SK-N-MC (cell line): ENCODE measurements at places on chromosomes 2 and 18.

- DNase-seq, result no peak
These were observed 30.3 kb upstream of the IL37 start for GRCh38 chr2:112880696-112881095.

GRCh38 chr18:78571063-78571785 is 408.4 kb upstream of the SALL3 start:
- no peak for DNase-seq

DNA sequence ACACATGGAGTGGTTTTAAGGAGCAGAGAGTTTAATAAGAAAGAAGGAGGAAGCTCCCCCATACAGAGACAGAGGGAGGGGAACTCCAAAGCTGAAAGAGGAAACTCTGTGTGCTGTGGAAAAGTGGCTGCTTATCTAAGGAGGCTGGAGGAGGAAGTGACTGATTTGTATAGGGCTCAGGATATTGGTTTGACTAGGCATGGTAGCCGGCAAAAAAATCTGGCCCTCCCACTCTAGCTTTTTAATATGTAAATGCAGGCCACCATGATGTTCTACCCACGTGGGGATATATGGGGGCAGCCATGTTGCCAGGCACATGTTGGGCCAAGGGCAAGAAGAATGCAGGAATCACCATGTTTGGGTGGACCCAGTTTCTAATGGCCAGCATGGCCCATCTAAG is 64.3 kb downstream of the HNMT start:
- no peak for DNase-seq

DNA sequence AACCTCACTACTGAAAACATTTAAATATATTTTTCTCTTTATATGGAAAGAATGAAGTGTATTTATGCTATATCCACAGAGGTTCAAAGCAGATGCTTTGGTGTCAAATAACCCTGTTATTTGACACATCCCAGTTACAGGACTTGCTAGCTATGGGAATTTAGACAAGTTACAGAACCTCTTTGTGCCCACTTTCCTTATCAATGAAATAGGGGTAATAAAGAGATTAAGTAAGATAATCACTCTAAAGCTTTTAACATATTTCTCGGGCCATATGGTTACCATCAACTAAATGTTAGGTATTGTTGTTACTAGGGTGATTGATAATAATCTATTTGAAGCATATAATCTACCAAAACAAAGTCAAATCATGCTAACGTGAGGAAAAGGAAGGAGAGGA is 1660.6 kb upstream of the NXPH2 start:
- no peak for DNase-seq

- DNase-seq, result no peak
These were observed 6.8 kb upstream of the DCDC2C start for GRCh38 chr2:3696545-3696944.

DNA sequence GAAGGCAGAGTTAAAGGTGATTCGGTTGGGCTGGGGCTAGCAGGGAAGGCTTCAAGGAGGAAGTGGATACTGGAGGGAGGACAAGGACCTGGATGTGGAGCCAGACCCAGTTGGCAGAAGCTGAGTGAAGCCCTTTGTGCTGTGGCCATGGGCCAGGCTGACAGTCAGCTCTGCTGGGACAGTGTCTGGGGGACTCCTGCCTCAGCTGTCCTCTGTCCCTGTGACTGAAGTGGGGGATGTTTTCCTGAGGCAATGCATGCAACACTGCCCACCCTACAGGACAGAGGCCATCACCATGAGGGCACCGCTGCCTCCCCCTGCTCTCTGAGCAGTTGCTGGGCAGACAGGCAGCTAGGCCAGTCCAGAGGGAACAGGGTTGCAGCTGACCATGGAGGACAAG is 40.0 kb downstream of the ST8SIA5 start:
- no peak for DNase-seq

- no peak for DNase-seq
These were observed 106.9 kb upstream of the OTOS start for GRCh38 chr2:240247241-240247867.

GRCh38 chr2:223856584-223856983 is 19.2 kb upstream of the AP1S3 start:
- DNase-seq, result no peak

GRCh38 chr18:40348196-40348595 is 1606.8 kb upstream of the PIK3C3 start:
- DNase-seq, result no peak

DNA sequence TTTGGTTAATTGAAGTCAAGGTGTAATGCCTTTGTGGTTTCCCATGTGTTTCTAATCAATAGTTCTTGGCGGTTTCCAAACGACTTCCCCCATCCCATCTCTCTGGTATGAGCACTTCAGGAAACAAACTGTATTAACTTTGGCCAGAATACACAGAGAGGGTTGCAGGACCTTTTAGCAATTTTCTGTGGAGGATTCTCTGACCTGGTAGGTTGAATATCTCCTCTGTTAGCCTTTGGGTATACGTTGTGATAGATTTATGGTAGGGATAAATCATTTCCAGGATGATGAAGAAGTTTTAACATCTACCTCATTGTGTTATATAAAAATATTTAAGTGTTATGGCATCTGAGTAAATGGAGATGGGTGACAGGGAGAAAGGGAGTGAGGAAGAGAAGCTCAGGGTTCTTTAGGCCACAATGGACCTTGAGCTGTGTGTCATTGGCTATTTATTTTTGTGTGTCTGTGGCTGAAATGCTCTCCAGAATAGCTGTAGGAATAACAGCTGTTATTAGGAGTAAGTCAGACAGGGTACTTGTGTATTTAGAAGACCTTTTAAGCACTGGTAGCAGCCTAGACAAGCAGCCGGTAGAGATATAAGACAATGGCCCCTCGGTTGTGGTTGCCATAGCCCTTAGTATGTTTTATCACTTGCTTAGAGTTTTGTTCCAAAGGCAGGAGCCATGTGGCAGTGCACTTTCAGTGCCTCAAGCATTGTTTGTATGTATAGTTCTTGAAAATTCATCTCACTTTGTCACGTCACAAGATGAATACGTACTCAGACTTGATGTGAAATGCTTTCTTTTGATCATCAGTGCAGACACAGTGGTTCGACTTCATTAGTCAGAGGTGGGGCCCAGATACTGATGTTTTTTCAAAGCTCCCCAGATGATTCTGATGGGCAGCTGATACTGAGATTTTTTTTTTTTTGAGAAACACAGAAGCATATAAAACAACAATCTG is 91.1 kb downstream of the FMNL2 start:
- DNase-seq, result no peak

DNA sequence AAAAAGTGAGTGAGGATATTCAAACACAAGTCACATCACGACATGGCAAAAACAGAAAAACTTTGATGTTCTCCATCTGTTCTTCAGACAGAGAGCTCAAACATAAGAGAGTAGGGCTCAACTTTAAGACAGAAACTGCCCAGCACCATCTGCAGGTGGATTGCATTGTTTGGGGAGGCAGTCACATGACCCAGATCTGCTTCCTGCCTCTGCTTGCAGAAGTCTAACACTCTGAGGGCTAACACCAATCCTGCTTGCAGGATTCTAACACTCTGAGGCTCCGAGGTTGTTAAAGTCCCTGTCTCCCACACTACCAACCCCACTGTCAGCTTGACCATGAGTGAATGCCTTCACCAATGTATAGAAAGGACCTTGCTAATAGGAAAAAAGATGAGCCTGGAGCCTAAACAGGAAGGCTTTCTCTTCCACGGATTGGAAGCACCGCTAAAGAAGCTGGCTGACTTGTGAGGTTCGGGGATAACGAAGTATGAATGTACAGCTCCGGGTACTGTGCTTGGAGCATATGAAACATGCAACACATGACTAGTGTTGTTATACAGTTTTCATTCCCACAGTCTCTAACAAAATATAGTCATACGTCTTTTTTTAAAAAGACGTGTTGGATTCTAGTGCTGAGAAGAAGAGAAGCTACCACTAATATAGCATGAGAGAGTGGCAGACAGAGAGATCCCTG is 176.6 kb upstream of the CREB1 start:
- no peak for DNase-seq
